ENCODE measurements at places on chromosomes 12 and 14.

DNA sequence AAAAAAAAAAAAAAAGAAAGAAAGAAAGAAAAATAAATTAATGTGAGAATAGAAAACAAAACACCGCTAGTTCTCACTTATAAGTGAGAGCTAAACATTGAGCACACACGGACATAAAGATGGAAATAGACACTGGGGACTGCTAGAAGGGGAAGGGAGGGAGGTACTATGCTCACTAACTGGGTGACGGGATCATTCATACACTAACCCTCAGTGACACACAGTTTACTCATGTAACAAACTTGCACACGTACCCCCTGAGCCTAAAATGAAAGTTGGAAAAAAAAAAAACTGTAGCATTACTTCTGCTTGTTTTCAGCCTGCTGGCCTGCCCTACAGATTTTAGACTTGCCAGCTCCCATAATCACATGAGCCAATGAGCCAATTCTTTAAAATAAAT, 10.5 kb upstream of the PRMT5 start:
- DNase-seq: peak; percentile 83

- DNase-seq: peak; percentile 31
Observed at GRCh38 chr12:120196363-120196762, 1.8 kb upstream of the GCN1 start.

DNA sequence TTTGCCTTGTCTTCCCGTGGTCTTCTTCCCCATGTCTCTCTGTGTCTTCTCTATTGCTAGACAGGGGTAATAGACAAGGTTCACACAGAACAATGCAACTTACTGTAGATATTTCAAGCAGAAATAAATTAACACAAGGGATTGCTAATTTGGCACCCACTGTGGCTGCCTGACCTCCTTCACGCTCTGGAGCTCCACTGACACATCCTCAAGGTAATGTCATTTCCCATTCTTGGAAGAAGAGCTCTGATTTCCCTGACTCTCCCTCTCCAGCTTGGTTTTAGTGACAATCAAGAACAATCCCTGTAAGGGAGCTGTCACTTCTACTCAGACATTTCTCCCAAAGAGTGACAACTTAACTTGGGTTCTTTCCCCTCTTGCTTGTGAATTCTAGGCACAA, 105.4 kb upstream of the NAP1L1 start:
- no peak for DNase-seq

GRCh38 chr14:98957211-98958047, 314.6 kb downstream of the BCL11B start:
- no peak for DNase-seq

DNA sequence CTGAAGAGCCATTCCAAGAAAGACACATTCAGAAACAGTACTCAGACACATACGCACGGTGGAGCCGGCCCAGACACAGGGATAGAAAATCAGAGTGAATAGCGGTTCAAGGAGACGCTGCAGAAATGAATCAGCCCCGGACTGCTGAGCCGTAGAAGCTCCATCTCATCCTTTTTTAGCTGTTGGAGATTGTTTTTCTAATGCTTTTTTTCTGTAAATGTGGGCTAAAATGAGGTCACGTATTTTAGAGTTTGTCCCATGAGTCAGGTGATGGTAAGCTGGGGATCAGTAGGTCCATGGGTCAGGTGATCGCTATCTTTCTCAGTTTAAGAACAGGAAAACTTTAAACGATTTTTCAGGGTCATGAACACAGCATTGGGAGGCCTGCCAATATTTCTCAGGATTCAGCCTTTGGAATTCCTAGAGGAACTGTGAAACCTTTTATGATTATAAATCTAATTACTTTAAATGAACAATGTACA, 202.4 kb downstream of the ITPR2 start:
- DNase-seq: peak; percentile 89

DNA sequence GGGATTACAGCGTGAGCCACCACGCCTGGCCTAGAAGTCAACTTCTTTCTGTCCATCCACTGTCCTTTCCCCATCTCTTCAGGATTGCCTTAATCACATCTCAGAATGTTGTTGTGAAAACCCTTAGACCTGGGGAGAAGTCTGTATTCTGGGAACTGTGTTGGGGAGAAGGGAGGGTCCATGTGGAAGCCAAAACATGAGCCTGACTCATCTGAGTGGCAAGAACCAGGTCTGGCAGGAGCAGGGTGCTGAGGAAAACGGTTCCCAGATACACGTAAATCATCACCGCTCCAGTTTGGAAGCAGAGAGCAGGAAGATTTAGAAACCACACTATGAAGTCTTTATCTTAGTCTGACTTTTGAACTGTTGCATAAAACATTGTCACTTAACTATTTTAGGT, 245.6 kb upstream of the RGS6 start:
- no peak for DNase-seq

DNA sequence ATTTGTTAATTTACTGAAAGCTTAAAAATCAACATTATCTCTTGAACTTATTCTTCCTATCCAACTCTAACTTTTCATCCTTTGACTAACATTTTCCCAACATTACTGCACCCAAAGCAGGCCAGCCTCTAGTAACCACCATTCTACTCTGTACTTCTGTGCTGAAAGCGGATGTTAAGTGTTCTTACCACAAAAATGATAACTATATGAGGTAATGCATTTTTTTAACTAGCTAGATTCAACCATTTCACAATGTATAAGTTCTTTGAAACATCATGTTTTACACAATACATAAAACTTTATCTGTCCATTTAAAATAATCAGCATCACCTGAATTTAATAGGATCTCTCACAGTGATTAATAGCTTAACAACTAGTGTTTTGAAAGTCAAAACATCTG, 468.5 kb upstream of the MGAT4C start:
- DNase-seq: peak; percentile 61

DNA sequence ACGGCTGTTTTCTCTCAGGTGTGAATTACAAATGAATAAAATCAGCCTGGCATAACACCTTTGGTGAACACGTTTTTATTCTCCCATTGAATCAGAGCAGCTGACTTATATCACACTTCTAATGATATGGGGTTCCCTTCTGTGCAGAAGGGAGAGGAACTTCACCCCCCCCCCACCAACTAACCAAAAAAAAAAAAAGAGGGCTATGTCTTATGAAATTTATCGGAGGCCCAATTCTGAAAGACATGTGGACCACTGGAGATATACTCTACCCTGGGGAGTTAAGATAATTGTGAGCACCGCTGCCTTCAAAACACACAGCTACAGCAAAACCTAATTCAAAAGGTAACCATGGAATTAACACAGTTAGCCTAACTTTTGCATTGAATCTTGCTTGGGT, 4.6 kb downstream of the BCL11B start:
- DNase-seq: no peak

DNA sequence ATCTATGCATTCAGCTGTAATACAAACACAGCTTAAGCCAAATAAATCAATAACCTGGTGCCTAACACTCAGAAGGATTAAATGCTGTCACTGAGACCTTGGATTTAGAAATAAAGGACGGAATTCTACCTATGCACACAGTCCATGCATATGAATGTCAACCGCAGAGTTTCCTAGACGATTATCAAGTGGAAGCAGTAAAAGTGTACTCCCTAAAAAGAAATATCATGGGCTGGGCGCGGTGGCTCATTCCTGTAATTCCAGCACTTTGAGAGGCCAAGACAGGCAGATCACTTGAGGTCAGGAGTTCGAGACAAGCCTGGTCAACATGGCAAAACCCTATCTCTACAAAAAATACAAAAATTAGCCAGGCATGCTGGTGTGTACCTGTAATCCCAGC, 188.2 kb upstream of the DYRK2 start:
- no peak for DNase-seq

GRCh38 chr12:13680916-13681315, 300.5 kb downstream of the GRIN2B start:
- DNase-seq: no peak

GRCh38 chr14:20489093-20489994, 16.0 kb upstream of the RNASE10 start:
- peak; percentile 33 for DNase-seq

GRCh38 chr14:104462651-104463630, 116.6 kb upstream of the C14orf180 start:
- peak; percentile 21 for DNase-seq

DNA sequence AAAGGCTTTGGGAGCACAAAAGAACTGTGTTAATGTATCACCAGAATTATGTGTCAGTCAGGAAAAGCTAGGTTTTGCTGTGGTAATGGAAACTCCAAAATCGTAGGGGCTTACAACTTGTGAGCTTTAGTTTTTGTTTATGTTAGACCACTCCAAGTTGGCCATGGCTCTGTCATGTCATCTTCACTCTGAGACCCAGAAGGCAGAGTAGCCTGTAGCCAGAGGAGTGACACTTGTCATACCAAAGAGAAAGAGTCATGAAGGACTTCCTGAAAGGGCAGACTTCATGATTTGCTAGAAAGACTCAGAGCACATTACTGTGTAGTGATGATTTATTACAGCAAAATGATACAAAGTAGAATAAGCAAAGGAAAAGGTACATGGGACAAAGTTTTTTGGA, 133.6 kb upstream of the SSTR1 start:
- DNase-seq: peak; percentile 41

- no peak for DNase-seq
Observed at GRCh38 chr14:101226603-101227425, 323.3 kb upstream of the RTL1 start.

DNA sequence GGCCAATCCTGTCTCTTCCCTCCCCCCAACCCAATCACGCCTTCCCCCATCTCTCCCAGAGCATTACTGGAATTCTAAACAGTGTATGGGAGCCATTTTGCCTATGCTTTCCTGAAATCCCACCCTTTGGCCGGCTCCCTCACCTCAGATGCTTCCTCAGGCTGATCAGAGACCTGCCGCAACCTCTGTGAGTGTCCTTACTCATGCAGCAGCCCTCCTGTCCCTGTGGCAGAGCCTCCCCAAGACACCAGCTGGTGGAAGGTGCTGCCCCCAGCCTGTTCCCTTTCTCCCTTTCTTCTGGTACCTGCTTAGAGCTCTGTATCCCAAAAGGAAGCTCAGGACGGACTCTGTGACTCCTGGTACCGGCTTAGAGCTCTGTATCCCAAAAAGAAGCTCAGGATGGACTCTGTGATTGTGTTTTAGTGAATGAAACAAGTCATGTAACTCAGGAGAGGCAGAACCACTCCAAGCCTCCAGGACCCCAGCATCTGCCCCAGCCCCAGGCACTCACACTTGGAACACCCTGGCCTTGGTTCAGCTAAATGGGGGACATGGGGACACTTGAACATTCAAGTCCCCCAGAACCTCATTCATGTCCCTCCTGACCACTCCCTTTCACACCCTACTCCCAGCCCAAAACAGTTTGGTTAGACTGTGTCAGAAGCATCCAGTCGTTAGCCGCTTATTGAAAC, 29.3 kb upstream of the RIN3 start:
- DNase-seq: no peak

GRCh38 chr12:101001669-101002068, 207.1 kb downstream of the ANO4 start:
- DNase-seq: no peak

DNA sequence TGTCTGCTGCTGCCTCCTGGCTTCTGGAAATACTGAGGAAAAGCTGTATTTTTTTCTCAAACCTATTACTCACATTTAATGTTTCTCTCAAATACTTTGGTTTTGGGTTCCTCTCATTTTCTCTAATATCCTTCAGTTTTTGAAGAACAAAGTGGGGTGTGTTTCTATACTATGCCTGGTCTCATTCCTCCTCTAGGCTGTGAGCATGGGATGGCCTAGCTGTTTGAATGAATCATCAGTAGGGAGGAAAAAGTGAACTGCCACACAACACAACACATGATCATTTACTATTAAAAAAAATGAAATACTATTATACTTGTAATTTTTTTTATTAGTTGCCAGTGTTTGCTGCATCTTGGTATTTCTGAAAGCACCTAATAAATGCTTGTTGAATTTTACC, 11.3 kb upstream of the SMCO3 start:
- peak; percentile 28 for DNase-seq
